ENCODE measurements at places on chromosomes 16 and 17.

DNA sequence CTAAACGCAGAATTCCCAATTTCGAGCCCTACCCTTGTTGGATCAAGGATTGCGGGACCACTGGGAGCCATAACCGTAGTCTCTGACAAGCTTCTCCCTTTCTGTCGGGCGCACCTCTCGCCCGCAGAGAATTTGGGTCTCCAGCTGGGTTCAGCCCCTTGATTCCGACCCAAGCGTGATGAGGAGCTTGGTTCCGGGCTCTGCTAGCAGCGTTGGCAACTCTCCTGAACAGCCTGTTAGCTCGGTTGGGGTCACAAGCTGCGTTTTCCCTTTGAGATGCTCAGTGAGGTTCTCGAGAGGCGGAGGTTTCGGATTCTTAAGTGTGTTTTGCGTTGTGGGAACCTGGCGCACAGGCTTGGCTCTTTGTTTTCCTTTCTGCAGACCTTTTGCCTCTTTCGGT lies 655 bp downstream of the ATXN1L start:
- no peak for DNase-seq

DNA sequence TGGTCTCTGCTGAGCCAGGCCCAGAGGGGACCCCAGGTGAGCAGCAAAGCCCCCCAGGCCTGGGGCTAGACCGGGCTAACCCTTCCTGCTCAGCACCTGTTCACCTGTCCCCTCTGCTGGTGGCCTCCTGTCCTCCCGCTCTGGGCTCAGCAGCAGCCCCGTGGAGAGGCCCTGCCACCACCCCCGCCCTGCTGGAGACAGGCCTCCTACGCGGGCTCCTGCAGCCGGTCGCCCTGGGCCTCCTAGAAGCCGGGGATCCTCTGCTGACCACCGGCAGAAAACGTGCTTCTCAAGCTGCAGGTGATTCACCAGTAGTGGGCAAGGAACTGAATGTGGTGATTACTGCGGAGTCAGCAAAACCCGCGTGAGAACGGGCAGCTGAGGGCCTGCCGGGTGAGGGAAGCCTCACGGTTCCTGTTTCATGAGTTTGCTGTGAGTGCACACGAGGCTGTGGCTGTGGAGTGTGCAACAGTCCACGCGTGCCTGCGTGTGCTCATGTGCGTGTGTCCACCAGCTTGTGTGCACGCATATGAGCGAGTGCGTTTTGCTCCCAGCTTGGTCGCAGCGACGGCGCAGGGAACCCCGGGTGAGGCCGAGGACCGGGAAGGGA lies 792 bp downstream of the SECTM1 start:
- DNase-seq = no peak

DNA sequence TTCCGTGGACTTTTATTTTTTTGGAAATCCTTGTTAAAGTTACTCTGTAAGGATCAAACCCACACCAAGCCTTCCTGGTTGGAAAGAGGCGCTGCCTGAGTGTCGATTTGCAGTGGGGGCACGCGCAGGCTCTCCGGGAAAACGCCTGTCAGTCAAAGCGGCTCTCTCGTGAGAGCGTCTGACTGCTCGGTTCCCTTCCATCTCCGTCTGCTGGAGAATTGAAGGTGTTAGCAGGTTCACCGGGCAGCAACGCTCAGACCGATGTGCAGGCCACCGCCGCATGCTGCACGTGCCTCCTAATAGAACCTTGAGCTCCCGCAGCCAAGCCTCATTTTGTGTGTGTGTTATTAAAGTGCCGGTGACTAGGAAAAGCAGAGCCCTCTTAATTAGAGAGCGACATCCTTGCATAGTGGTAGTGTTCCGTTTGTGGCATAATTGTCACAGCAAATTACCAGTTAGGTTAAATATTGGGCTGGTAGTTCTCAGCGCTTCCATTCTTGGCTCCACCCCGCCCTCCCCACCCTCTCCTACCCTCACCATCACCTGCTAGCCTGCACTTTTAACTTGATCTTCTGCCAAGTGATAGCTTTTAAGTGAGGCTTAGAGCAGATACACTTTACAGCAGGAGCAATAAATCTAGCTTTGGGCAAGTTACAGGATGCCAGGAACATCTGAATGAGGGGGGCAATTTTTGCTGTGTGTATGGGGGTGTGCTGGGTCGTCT lies 75.5 kb downstream of the RPA1 start:
- DNase-seq = no peak

GRCh38 chr17:74027444-74027843 lies 176.0 kb upstream of the RPL38 start:
- DNase-seq = no peak

- DNase-seq = no peak
Measured at GRCh38 chr17:9959377-9959981, 54.4 kb upstream of the RCVRN start.

DNA sequence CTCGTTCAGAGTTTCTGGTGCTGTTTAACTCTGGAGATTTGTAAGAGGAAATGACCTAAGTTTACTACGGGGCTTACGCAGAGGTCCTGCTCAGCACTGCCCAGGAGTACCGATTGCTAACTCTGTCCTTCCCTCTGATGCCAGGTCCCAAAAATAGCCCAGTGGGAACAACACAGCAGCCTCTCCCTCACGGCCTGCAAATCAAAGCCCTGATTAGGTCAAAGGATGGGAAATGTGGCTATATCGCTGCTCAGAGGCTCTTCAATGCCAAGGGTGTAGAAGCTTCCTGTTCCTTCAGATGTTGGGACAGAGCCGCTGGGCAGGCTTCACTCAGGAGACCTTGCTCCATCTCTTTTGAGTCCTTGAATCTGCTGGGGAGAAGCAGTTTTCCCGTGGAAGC lies 174.2 kb upstream of the KCNJ16 start:
- DNase-seq = no peak

Measured in vagina (tissue), 2 donors.